ENCODE measurements at places on chromosomes 11 and 22.

DNA sequence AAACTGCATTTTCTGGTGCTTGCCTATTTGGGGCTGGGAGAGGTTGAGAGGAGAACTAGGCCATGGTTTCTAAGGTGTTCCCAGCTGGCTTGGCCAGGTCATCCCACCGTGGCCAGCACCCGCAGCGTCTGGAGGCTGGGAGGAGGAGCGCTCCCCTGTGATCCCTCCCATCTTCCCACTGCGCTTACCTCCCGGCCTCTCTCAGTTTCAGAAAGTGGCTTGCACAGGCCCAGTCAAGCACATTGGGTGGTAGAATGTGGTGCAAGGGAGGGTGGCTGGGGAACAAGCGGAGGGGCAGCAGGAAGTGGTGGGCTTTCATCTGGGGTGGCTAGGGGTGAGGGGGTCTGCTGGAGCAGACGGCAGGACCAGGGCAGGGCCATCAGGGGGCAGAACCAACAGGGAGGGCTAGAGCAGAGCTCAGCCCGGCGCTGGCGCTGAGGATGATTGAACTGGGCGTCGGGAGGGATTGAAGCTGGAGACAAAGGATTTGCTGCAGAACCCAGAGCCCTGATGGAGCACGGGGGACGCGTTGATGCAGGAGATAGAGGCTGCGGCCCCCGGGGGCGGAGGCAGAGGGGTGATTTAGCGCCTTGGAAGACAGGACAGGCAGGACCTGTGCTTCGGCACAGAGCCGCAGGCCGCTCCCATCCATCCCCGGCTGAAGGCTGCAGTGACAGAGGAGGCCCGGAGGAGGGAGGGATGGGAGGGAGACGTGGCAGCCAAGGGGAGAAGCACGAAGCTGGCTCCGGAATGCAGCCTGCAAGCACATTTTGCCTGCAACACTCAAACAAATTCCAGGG is 76.0 kb downstream of the TRIM29 start:
- no peak for DNase-seq

GRCh38 chr22:47168900-47169800 is 406.7 kb downstream of the TBC1D22A start:
- DNase-seq, result no peak

DNA sequence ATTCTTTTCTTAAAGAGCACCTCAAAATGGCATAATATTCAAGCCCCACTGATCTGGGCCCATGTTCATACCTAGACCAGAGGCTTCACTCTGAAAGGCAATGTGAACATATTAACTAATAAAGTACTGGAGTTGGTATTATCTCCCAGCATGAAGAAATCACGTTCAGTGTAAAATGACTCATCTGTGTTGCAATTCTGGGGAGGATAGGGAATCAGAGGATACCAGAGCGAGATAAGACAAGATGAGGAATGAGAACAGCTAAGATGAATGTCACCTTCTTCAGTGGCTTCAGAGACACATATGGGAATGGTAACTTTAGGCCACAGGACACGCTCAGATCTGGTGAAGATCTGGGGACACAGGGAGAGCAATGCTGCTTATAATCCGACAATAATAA is 121.1 kb downstream of the NTM start:
- DNase-seq, result no peak

- DNase-seq, result no peak
Measured at GRCh38 chr22:49413551-49413950, 414.1 kb downstream of the BRD1 start.

- DNase-seq, result no peak
Measured at GRCh38 chr11:37817727-37818270, 1219.8 kb upstream of the RAG2 start.

- DNase-seq, result no peak
Measured at GRCh38 chr22:37659897-37660708, 1.6 kb downstream of the PDXP start.

DNA sequence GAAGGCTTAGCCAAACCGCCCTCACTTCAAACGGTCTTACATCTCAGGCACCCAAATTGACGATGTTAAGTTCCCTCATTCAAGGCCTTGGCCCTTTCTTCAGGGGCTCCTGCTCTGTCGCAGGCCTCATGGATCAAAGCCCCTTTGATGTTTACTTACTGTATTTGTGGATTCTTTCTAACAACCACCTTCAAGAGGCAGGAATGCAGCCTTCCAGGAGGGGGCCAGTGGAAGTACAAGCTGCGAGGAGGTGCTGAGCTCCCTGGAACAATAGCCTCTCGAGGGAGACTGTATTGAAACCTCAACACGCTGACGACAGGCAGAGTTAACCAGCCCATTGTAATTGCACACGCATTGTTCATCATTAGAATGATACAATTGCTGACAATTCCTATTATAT is 209.1 kb downstream of the ST3GAL4 start:
- no peak for DNase-seq

GRCh38 chr11:128687321-128687720 is 6.6 kb upstream of the FLI1 start:
- DNase-seq, result no peak

DNA sequence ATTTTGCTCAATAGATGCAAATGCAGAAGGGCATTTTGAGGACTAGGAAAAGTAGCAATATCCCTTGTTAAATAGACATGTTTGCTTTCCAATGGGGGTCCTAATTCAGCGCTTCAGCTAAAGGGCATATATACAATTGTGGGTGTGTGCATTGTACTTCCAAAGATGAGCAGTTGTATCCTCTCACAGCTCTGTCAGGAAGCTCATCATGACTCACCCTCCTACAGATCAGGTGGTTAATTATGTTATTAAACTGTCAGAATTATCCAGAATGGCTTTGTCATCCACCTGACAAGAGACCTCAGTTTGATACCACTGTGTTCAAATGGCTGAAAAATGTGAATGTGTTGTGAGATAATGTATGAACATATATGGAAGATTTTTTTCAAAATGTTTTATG is 252.2 kb upstream of the MTNR1B start:
- DNase-seq, result no peak

- no peak for DNase-seq
Measured at GRCh38 chr22:29156507-29156906, 49.2 kb upstream of the EMID1 start.

- no peak for DNase-seq
Measured at GRCh38 chr11:43712676-43713075, 32.1 kb downstream of the HSD17B12 start.

GRCh38 chr11:27174672-27175210 is 134.1 kb downstream of the BBOX1 start:
- no peak for DNase-seq

DNA sequence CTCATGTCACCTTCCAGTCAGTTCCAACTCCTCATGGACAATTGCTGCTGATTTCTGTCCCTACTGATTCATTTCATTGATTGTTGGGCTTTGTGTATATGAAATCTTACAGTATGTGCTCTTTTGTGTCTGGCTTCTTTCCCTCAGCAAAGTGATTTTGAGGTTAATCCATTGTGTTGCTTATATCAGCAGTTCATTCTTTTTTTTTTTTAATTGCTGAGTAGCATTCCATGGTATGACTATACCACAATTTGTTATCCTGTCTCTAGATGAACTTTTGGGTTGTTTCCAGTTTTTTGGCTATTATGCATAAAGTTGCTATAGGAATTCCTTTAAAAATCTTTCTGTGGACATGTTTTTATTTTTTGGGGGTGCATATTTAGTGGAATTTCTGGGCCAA is 59.9 kb downstream of the NXPE1 start:
- DNase-seq, result no peak

- peak; percentile 30 for DNase-seq
Measured at GRCh38 chr11:34052608-34053160, 1.2 kb downstream of the CAPRIN1 start.

GRCh38 chr11:3686751-3687150 is 15.6 kb upstream of the CHRNA10 start:
- DNase-seq, result no peak

- DNase-seq, result peak; percentile 53
Measured at GRCh38 chr11:68383976-68384501, 71.6 kb downstream of the LRP5 start.

DNA sequence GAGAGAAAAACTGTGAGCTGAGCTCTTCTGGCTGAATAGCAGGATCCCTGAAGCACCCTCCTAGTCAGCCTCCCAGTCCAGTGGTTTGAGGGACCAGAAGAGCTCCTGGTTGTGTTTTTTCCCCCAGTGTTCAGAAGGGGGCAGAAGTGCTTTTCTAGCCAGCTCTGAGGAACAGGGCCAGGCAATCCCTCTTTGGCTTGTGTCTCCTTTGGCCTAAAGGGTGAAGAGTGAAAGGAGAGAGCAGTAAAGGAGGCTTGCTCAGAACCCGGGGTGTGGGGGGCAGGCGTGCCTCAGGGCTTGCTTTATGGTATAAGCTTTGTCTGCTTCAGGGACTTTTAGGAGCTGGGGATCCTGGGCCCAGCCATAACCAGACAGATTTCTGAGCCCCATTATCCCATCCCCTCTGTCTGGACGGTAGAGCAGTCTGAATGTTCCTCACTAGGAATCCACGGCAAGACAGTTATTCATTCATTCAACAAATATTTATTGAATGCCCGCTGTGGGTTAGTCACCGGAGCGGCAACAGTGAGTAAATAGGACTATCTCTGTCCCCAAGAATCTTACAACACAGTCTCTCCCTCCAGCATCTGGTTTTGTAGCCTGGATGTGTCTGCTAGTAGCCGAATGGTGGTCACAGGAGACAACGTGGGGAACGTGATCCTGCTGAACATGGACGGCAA is 14.5 kb downstream of the ACP2 start:
- DNase-seq, result no peak

DNA sequence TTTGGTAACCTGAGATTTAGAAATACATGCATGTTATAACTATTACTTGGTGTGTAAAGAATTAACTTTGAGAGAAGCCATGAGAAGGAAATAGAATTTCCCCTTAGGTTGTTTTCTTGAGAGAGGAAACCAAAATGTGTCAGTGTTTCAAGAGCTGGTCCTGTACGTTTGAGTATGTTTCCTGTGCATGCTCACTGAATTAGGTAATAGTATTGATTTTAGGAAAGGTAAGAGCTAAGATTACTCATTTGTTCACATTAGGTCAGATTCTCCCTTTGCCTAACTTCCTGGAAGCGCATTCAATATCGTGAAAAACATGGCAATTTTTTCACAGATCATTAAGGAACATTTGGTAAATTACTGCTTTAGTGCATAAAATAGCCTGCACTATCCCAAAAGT is 49.3 kb upstream of the RDX start:
- DNase-seq, result no peak
